ENCODE measurements at places on chromosomes 7 and 10.
A peak's percentile ranks its signal among the peaks of the same experiment; 100 is the strongest.

GRCh38 chr10:27345455-27345920 is 104.9 kb upstream of the ACBD5 start:
- no peak for DNase-seq

GRCh38 chr10:101040851-101041250 is 9.8 kb downstream of the SFXN3 start:
- DNase-seq = no peak

DNA sequence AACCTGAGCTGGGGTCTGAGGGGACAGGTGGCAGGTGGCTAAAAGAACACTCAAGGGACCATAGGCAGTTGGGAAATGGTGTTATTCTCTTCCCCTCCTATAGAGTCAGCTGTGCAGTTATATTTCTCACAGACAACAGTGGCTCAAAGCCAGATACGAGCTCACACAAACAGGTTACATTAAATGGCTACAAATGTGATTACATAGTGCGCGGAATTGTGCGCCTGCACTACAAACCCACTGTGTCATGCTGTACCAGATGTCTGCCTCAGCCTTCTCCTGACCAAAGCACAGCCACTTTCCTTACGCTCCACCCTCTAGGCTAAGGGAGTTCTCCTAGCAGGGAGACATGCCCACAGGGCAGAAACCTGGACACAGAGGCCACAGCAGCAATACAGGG is 387.2 kb downstream of the CNTNAP2 start:
- DNase-seq = no peak

DNA sequence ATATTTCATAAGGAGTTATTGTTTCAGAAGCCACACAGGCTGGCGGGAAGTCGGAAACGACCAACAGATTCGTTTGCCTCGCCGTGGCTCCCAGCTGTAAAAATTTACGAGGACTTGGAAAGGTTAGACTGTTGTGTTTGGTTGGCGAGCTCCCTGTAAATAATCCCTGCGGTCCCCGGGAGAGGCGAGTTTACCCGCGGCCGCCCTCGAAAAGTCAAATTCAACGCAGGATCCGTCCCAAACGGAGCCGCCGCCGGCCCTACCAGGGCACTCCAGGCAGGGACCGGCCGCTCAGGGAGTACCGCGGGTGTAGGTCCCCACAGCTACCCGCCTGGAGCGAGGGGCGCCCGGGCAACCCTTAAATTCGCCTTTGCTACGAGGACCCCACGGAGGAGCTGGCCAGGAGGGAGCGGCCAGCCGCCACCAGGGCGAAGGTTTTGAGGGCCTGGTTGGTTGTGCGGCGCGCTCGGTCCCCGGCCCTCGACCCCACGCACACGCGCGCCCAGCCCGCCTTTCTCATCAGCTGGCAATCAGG is 726 bp upstream of the HOXA9 start:
- no peak for DNase-seq

DNA sequence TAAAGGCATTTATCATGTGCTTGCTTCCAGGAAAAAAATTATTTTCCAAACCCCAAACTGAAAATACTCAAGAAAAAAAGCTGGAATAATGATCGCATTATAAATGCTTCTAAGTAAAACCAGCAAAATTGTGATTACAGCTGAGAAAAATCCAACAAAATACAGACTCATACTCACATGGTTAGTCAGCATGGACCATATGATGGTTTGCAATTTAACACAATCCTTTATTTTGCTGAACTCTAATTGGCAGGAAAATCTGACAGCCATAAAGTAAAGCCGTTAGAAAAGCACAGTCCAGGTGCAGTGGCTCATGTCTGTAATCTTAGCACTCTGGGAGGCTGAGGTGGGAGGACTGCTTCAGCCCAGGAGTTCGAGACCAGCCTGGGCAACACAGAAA is 59.6 kb downstream of the BRI3 start:
- no peak for DNase-seq

DNA sequence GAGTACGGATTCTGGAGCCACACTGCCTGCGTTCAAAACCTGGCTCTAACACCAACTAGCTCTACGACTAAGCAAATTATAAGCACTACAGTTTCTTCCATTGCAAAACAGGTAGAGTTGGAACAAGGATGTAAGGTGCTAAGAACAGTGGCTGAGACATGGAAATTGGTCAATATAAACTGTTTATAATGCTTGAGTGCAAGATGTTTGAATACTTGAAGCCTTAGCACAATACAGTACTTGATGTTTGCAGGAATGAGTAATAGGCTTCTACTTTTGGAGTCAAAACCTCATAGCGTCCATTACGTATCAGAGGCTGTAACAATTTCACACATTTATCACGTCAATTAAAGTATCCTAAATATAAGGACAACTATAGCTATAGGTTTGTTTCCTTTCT is 6.9 kb downstream of the NT5C2 start:
- no peak for DNase-seq

GRCh38 chr7:117091721-117092120 is 138.4 kb downstream of the ST7 start:
- DNase-seq = no peak

DNA sequence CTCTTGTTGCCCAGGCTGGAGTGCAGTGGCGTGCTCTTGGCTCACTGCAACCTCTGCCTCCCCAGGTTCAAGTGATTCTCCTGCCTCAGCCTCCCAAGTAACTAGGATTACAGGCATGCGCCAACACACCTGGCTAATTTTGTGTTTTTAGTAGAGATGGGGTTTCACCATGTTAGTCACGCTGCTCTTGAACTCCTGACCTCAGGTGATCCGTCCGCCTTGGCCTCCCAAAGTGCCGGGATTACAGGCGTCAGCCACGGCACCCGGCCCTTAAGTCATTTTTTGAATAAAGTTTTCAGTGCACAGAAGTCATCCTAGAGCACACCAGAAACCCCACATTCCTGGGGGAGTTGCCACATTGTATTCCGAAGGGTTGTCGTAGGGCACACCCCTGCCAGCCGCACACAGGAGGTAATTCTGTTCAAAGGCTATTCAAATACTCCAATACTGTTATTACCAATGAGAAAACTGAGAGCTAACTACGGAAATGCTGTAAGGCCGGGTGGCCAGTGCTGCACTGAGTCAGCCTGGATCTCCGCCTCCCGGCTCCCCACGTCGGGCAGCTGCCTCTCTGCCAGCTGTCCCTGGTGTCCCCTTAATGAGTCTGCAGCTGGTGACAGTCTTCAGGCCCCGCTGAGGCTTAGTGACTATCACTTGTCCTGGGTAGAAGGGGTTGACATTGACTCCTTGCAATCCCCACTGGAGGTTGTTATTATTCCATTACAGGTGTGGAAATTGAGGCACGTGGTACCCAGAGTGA is 8.6 kb upstream of the RFC2 start:
- DNase-seq = no peak

DNA sequence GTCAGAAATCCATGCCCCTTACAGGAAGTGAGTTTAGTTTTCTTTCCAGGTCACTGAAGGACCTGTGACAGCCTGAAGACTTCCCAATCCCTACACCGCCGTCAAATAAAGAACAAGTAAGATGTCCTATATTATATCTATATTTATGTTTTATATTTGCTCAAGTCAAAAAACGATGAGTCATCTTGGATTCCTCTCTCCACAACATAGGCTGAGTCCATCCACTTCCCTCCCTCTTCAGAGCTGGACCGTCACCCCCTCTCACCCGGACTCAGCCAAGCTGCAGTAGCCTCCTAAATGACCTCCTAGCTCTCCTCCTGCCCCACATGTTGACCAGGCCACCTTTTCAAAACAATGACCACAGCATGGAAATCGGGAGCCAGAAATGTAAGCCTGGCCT is 53.5 kb downstream of the GLI3 start:
- no peak for DNase-seq

- no peak for DNase-seq
Measured at GRCh38 chr7:102292813-102293798, 6.4 kb downstream of the SH2B2 start.

GRCh38 chr10:110609605-110610004 is 34.5 kb upstream of the RBM20 start:
- DNase-seq = peak; percentile 49

DNA sequence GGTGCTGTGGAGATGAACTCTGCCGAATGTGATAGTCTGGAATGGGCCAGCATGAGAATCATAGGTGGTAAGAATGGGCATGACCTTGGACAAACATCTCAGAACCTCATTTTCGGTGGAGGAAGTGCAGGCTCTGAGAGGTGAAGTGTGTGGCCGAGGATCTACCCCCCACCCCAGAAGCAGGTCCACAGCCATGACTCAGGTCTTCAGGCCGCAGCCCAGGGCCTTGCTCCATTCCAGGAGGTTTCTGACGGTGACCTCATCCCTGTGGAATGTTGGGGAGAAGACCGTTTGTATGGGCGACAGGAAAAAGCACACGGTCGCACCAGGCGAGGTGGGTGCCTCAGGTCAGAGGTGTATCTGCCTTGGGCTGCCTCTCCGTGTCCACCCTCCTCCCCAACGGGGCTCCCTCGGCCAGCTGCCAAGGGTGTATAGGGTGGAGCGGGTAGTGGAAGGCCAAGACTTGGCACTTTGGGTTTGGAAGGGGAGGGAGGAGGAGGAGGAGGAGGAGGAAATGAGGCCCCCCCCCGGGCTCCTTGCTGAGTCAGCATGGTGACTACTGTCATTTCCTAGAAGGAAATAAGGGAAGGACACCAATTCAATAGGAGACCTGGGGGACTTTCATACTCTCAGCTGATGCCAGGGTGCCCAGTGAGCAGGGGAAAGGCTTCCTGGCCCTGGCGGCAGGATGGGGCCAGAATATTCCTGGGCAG is 168.0 kb upstream of the RHEB start:
- DNase-seq = no peak

DNA sequence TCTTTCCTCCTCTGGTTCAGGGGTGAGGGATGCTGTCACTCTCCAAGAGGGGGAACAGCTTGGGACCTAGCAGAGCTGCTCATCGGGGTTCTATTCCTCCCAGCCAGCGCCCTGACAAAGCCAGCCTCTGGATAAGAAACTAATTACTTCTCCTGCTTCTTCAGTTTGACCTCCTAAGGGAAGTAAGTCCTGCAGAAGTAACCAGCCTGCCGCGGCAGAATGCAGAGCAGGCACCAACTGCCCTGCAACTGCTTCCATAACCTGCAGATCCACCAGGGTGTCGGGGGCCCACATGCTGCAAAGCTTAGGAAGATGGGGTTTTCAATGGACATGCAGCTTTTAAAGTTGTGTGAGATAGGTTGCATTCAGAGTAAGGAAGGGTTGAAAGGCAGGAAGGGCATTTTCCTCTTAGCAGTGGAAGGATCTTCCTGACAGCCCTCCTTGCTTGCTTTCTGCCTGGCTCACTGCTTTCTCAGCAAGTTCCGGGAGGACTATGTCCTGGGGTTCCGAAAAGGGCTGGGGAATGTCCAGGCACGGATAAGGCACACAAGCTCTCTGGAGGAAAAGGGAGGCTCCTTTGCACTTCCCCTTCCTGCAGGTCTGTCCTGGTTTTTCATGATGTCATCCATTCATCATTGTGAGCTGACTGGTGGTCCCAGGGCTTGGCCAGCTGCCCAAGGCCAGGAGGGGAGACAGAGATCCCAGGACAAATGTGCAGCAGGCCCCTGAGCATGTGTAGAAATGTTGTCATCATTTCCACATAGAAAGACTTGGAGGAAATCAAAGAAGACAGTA is 24.3 kb upstream of the CALU start:
- DNase-seq = no peak

GRCh38 chr10:71644307-71645180 is 75.0 kb downstream of the C10orf105 start:
- no peak for DNase-seq

GRCh38 chr7:148340438-148341280 is 249.9 kb upstream of the C7orf33 start:
- no peak for DNase-seq

GRCh38 chr7:11911900-11912299 is 79.9 kb upstream of the THSD7A start:
- DNase-seq = no peak

DNA sequence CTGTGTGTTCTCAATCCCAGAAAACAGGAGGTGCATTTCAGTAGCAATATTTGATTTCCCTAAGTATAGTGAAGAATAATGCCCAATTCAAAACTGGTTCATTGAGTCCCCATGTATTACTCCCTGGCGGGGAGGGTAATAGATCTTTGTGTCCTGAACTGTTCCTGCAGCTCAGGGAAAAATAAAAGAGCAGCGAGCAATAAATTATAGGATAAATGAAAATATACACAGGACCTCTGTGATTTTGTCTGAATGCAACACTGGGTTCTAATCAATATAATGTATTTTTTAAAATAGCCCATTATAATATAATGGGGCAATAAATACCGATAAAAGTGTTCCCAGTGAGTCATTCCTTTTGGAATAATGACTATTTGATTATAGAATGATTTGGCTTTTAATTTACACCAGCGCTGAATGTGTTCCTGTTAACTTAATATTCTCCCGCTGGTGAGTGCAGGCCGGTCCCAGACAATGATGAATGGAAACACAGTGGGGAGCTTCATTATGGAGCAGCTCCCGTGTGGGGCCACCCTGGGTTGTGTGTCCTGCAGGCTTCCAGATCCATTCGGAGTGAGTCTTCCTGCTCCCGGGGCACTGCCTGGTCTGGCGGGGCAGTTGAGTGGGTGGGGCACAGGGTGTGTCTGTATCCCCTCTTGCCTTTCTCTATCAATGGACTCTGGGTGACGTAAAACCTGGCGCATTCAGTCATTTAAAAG is 263.1 kb downstream of the ACTR3B start:
- no peak for DNase-seq

GRCh38 chr7:134040988-134041387 is 86.2 kb upstream of the LRGUK start:
- no peak for DNase-seq

DNA sequence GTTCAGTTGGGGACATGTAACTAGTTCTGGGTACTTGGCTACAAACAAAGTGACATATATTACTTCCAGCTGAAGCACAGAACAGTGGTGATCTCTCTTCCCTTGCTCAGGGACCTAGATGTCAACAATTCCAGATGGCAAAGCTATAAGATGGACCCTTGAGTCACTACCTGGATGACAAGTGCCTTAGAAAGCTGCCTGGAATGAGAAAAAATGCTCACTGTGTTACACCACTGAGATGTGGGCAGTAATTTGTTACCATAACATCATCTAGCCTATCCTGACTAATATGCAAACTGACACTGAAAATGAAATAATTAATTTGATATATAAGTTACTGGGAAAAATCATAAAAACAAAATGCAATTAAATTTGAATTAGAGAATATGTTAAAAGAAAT is 16.4 kb upstream of the CTTNBP2 start:
- no peak for DNase-seq

DNA sequence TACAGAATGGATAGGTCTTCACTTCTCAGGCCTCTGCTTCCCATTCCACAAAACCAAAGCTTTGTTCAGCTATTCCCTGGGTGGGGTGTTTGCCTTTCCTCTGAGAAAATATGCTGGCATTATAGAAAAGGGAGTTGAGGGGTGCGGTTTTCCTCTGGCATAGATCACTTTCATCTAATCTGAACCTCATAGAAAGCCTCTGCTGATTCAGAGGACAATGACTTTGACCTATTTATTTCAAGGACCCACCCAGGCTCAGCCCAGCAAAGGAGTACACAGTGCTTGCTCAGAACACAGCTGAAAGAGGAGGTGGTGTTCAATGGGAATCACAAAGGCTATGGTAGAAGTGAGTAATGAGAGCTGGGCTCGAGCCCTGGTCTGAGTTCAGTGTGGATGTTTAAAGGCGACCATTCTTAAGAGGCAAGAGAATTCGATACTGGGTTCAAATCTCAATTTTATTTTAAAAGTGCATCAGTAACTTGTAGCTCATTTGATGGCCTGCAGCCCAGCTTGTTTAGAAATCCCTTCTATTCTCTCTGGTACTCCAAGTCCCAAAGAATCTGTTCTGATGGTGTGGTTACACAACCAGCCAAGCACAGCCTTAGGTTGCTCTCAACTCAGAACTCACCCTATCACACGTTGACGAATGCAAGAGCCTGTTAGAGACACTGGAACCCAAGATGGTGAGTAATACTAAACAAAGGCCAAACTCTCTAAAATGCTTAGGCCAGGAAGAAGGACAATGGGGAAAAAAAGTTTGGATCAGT is 1012.8 kb downstream of the LRMDA start:
- no peak for DNase-seq

GRCh38 chr7:15821484-15822427 is 135.3 kb upstream of the MEOX2 start:
- DNase-seq = no peak

Data from NCI-H1694 treated with DMSO at 0.1 percent for 48 hours (cell line).